ENCODE measurements at places on chromosomes 1 and 21. TPM values are rescaled to one million over a fixed set of nuclear protein-coding genes. Genes with fewer than 3 reads are reported as not detected.

SPRR2G gene
- not detected for total RNA-seq

MIGA1 gene
- total RNA-seq, result 13.6 TPM

CTSK gene
- total RNA-seq, result 9.4 TPM

- no peak overlapping the region for H3K4me3 ChIP-seq
- no peak overlapping the region for H3K27ac ChIP-seq
- no peaks in the 10 kb centered on the region for H3K36me3 ChIP-seq
Observed at GRCh38 chr1:171173069-171173468, 12.0 kb upstream of the FMO2 start.

GRCh38 chr1:55848906-55849305, 633.7 kb upstream of the USP24 start:
- H3K4me1 ChIP-seq, result no peaks in the 10 kb centered on the region
- no peak overlapping the region for H3K4me3 ChIP-seq
- no peaks in the 10 kb centered on the region for H3K36me3 ChIP-seq
- no peaks in the 10 kb centered on the region for H3K27me3 ChIP-seq
- no peak for DNase-seq

GRCh38 chr1:239795304-239795703, 296.4 kb upstream of the FMN2 start:
- no peak overlapping the region for H3K27ac ChIP-seq
- no peaks in the 10 kb centered on the region for H3K27me3 ChIP-seq

Data from activated naive CD8-positive, alpha-beta T cell treated with anti-CD3 and anti-CD28 coated beads, Interleukin-2, amount 10 ng/mL, durations not matched to agents 7 days and 5 days (primary cell).